ENCODE measurements at places on chromosomes 2 and 18. TPM values are rescaled to one million over a fixed set of nuclear protein-coding genes. Genes with fewer than 3 reads are reported as not detected.

The ICOS gene
- total RNA-seq: not detected

The EGR4 gene
- under 0.01 TPM for total RNA-seq

The ZNF892 gene
- total RNA-seq: 7.3 TPM

The GKN1 gene
- total RNA-seq: not detected

The TUBB8B gene
- total RNA-seq: not detected

The ATOH8 gene
- total RNA-seq: 19.0 TPM

The MYL12B gene
- total RNA-seq: 473 TPM

GRCh38 chr2:72932805-72933204, 15.5 kb downstream of the EMX1 start:
- no peak for DNase-seq

DNA sequence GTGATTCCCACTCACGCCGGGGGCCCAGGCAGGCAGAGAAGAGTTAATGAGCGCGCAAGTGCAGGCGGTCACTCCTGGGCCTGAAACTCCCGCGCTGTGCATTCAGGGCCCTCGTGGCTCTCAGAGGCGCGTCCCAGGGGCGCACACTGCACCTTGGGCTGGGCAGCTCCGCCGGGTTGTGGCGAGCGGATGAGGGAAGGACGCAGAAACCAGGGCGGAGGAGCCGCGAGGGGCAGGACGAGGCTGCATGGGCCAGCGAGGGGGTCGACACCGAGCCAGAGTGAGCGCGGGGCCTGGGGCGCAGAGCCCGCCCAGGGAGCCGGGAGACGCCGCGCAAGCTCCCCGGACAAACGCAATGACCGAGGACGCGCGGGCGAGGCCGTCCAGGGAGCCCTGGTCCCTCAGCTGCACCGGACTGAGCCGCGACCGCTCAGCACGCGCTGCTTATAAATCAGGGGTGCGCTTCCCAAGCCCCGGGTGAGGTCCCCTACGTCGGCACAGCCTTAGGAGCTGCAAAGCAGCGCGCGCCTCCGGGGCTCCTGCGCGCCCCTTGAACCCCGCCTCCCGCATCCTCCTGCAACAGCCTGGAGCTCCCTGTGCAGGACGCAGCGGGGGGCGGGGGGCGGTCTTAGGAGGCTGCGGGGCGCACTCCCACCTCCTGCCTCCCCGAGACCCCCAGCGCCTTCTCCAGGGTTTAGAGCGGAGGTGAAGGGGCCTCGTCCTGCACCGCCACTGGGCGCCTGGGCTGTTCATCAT, 180.2 kb upstream of the ALKAL2 start:
- DNase-seq: no peak

- peak; percentile 93 for DNase-seq
Measured at GRCh38 chr2:113872201-113872600, 17.7 kb upstream of the ACTR3 start.

- no peak for DNase-seq
Measured at GRCh38 chr2:206259376-206260187, 14.9 kb upstream of the ZDBF2 start.

- DNase-seq: peak; percentile 78
Measured at GRCh38 chr2:240232961-240233884, 92.8 kb upstream of the OTOS start.

GRCh38 chr2:75801234-75801982, 90.7 kb upstream of the GCFC2 start:
- no peak for DNase-seq

- DNase-seq: no peak
Measured at GRCh38 chr2:154452906-154453493, 245.5 kb upstream of the KCNJ3 start.

- DNase-seq: no peak
Measured at GRCh38 chr2:140593132-140593531, 1537.7 kb downstream of the LRP1B start.

- DNase-seq: peak; percentile 43
Measured at GRCh38 chr18:32530947-32531651, 60.4 kb upstream of the GAREM1 start.

- no peak for DNase-seq
Measured at GRCh38 chr2:68698567-68699377, 35.8 kb upstream of the ARHGAP25 start.

DNA sequence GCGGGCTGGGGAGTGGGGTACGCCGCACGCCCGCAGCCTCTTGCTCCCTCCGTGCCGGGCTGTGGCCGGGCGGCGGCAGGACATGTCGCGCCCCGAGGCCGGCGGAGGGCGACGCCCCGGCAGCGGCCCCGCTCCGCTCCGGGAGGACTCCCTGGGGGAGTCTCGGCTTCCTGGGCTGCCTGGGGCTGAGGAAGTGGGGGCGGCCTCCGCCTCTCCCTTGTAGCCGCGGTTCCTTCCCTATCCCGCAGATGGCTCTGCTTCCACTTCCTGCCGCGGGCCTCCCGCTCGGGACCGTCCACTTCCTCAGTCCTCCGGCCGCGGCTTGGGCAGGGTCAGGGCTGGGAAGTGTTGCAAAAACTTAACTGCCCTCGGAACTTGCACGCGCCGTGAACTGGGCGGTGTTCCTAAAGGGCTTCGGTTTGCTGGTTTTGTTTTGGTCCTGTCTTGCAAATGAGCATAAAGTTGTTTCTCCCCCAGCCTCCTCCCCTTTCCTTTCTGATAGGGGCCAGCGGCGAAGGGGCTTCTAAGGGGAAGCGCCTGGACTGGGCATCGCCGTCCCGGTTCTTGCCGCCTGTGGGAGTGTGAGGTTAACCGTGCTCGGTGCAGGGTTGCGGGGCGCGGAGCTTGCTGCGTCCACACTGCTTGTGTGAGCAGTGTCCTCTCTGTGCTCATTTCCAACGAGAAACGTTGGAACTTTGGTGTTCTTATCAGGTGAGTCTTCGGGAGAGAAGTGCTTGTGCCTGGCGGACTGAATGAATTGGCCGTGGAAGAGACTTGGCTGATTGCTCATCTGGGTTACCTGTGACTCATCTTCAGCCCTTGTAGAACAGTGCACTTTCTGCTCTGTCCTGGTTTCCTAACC, 600 bp downstream of the RALB start:
- DNase-seq: peak; percentile 77

DNA sequence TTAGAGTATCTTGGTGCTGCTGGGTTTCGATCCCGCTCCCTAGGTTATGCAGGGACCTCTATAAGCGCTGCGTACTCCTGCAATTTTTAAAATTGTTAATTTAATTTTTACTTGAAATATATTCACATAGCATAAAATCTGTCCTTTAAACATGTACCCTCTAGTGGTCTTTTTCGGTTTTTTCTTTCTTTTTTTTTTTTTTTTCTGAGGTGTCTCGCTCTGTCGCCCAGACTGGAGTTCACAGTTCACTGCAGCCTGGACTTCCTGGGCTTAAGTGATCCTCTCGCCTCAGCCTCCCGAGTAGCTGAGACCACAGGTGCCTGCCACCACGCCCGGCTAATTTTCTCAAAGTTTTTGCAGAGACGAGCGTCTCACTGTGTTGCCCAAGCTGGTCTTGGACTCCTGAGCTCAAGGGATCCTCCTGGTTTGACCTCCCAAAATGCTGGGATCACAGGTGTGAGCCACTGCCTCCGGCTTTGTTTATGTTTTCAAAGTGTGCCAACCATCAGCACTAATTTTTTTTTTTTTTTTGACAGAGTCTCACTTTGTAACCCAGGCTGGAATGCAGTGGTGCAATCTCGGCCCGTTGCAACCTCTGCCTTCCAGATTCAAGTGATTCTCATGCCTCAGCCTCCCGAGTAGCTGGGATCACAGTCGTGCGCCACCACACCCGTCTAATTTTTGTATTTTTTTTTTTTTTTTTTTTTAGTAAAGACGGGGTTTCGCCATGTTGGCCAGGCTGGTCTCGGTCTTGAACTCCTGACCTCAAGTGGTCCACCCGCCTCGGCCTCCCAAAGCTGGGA, 585 bp upstream of the MOB1A start:
- DNase-seq: no peak

DNA sequence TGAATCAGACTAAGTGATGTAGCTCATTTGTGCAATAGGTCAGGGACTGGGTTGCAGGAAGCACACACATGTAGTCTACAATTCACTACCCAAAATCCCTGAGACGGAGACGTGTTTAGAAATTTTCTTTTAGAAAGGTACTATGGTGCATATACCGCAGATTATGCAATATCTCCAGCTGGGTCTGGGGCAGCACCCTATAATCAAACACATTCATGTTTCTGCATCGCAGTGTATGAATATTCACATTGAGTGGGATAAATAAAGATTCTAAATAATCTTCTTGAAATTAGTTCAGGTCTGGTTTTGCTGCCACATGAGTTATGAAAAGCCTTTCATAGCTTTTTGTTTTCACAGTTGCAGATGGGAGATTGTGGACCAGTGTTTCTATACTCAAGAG, 395.7 kb upstream of the FANCL start:
- DNase-seq: no peak

DNA sequence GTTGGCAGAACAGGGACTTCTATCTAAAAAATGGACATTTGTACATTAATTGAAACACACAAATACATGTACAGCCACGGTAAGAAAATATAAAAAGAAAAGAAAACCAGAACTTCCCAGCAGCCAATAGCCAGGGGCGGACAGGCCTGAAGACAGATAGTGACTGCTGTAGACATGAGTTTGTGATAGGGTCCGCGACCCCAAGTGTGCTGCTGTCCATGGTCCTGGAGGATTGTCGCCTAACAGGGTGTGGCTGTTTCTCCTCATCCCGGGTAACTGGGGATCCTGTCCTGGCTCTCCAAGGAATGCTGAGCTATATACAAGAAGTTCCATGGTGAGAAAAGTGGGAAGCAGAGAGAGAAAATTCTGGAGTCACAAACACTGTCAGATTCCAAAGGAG, 266.5 kb upstream of the SALL3 start:
- no peak for DNase-seq

DNA sequence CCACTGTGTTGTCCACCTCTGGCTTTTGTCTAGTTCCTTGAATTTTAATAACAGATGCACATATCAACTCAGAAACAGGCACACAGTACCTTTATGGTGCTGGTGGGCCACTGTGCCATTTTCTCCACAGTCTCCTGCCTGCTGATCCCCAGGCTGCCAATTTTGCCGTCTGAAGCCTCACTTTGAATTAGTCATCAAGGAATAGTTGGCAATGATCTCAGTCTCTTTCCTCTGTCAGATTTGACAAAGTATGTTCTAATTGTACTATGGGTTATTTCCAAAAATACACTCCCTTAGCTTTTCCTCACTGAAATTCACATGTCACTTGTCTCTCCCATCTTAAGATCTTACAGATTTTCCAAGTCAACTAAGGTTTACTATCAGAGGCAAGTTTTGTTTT, 140.7 kb downstream of the ZNF516 start:
- peak; percentile 81 for DNase-seq

Data from fibroblast of lung (primary cell).